ENCODE measurements at places on chromosomes 1 and 21.

DNA sequence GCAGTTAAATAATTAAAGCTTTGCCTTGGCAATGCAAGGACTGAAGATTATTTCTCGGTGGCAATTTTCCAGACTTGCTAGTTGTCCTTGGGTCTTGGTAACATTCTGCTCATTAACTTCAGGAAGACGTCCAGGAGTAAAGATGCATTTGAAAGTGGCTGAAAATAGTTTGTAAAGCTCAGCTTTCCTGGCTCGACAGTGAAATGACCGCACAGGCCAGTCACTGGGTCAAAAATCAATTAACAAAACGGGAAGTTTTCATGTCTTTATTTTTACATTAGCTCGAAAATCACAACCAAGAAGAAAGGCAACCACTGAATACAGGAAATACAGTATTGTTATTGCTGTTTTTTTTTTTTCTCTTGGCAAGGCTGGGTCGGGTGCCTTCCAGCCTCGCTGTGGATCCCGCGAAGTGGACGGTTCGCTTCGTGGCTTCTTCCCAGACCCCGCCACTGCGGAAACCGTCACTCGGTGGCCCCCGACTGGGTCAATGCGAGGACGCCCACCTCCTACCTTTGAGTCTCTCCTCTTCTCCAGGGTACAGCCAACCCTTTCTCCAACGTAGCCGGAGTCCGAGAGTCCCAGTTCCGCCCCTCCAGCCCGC is 479 bp upstream of the SNX7 start:
- no peak for DNase-seq

DNA sequence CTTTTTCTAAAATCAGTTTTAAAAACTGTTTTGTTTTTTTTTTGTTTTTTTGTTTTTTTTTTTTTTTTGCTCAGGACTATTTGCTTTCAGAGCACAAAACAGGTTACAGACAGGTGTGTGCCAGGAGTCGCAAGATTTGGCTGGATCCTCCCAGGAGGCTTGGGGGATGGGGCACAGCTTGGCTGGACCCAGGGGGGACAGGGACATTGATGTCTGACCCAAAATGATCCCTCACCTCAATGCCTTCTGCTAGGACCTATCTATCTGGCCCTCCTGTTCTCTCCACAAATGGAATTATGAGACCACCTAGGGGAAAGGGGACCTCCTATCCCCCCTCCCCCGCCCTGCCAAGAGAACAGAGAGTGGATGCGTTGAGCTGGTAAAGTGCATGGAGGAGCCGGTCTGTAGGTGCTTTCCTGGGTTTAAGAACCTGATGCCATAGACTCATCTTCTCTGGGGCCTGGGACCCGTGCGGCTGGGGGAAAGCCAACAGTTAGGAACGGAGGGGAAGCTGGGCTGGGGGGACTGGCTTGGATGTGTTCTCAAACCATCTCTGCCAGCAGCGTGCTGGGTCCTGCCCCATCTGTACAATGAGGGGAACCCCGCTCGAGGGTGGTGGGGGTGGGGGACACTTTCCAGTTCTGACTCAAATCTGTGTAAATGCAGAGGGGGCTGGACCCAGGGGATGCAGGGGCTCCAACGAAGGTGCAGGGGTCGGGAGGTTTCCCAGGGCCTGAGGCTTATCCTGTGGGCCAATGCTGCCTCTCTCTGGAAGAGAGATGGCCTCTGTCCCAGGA is 28.9 kb downstream of the RUNX3 start:
- DNase-seq = no peak

DNA sequence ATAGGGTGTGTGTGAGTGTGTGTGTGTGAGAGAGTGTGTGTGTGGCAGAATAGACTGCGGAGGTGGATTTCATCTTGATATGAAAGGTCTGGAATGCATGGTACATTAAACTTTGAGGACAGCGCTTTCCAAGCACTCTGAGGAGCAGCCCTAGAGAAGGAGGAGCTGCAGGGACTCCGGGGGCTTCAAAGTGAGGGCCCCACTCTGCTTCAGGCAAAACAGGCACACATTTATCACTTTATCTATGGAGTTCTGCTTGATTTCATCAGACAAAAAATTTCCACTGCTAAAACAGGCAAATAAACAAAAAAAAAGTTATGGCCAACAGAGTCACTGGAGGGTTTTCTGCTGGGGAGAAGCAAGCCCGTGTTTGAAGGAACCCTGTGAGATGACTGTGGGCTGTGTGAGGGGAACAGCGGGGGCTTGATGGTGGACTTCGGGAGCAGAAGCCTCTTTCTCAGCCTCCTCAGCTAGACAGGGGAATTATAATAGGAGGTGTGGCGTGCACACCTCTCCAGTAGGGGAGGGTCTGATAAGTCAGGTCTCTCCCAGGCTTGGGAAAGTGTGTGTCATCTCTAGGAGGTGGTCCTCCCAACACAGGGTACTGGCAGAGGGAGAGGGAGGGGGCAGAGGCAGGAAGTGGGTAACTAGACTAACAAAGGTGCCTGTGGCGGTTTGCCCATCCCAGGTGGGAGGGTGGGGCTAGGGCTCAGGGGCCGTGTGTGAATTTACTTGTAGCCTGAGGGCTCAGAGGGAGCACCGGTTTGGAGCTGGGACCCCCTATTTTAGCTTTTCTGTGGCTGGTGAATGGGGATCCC is 18.3 kb upstream of the HDAC1 start:
- DNase-seq = no peak

- DNase-seq = no peak
Observed at GRCh38 chr1:90591970-90592356, 125.1 kb downstream of the BARHL2 start.

DNA sequence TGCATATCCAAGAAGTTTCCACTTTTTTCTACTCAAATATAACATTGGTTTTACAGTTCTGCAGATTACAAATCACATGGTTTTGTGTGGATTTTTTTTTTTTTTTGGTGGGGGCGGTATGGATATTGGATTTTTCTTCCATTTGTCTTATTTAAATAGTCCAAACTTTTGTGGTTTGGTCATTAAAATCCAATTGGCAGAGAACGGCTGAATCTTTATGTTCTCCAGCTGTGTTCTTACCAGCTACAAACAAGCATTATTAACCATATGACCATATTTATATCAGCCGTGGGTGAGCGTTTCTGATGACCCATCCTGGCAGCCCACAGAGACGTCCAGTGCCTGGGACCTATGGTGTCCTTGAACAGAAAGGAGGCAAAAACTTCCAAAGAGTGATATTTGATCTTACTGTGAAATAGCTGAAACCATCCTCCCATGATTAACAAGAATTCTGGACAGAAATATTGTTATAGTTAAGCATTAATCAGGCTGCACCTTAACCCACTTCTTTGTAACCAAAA is 200.4 kb downstream of the LYPLAL1 start:
- DNase-seq = no peak

DNA sequence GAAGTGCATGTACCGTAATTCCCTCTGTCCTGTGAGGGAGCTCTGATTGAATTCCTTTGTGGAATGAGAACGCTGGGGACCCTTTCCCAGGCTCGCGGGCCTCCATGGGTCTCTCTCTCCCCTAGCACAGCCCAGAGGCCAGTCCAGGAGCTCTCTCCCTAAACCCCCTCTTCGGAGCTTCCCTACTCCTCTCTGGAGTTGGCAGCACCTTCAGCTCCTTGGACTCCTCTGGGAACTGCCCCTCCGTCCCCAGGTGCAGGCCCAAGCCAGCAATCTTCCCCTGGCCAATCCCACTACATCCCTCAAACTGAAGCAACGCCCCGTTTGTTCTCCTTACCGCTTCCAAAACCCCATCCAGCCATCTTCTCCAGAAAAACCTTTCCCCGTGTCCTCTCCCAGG is 10.5 kb upstream of the SYNC start:
- DNase-seq = no peak

DNA sequence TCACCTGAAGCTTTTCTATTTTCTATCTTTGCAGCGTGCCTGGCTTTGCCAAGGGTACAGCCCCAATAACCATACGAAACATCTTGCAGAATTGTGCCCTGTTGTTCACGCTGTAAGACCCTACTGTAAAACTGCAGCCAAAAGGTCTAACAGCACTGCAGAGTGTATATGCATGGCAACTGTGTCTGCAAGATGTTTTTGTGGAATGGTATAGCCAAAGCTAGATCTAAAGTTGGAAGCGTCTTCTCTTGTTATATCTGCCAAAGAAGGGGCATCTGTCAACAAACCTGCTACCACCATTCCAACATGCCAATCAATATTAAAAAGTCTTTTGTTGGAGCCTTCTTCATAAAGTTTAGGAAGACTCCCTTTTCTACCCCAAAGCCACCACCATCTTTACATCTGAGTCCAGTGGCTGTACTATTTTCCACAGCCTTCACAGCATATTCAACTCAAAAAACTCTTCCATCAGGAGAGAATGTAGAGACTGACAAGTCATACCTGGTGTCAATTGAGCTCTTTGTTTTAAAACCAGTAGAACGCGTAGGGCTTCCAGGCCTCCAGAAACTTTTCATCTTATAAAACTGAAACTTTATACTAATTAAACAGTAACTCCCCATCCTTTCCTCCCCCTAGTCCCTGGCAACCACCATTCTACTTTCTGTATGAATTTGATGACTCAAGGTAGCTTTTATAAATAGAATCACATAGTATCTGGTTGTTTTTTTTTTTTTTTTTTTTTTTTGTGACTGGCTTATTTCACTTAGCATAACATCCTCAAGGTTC is 40.0 kb downstream of the ZSCAN20 start:
- peak; percentile 19 for DNase-seq

DNA sequence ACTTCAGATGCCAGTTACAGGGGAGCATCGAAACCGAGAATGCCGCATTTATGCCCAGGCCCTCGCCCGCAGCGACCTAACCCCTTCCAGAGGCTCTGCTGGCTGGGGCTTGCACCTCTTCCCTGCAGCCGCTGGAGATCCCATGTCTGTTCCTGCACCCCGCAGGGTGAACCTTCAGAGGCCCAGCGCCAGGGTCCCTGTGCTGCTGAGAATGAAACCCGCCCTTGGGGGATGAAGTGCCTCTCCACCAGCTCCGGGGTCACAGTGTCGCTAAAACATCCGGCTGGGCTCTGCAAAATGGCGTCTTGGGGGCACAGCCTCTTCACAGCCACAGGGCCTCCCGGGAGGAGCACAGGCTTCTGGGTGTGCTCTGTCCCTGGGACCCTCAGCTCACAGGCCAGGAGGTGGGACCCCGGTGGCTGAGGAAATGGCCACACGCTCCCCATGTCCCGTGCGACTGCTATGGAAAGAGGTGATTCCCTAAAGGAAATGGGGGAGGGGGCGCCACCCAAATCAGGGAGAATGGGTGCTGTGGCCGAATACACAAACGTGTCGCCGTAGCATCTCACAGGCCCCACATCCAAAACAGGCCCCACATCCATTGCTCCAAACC is 39.9 kb upstream of the TSPEAR start:
- DNase-seq = no peak

- DNase-seq = no peak
Observed at GRCh38 chr1:35509558-35509957, 47.6 kb downstream of the KIAA0319L start.

- peak; percentile 29 for DNase-seq
Observed at GRCh38 chr1:9717193-9718005, 65.9 kb downstream of the PIK3CD start.

GRCh38 chr1:29502225-29502910 is 266.0 kb downstream of the PTPRU start:
- DNase-seq = no peak

DNA sequence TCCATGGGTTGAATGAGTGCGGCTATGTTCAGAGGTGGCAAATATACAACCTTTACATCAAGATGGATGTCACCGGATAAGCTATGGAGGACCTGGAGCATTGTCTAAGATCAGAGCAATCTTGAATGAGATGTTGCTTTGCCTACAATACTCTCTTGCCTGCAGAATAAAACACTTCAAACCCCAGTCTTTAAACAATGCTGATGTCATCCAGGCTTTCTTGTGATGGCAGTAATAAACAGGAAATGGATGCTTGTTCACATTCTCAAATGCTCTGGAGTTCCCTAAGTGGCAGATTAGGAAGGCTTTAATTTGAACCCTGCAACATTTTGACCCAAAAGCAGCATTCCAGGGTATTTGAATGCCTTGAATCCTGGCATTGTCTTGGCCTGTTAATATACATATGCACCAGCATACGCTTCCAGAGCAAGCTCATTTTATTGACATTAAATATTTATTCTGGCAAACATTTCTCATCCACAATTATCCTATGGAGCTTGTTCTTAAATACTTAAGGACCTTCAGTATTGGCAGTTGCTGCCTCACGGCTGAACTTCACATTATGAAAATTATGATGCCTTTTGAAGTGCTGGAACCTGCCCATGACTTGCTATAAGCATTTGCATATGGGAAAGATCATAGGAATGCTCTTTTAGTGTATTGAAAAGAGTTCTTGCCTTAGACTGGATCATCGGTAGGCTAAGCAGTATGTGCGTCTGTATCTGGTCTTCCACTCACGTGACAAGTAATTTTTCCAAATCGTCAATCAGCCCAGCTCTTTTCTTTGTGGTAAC is 422.7 kb downstream of the SIPA1L2 start:
- no peak for DNase-seq

DNA sequence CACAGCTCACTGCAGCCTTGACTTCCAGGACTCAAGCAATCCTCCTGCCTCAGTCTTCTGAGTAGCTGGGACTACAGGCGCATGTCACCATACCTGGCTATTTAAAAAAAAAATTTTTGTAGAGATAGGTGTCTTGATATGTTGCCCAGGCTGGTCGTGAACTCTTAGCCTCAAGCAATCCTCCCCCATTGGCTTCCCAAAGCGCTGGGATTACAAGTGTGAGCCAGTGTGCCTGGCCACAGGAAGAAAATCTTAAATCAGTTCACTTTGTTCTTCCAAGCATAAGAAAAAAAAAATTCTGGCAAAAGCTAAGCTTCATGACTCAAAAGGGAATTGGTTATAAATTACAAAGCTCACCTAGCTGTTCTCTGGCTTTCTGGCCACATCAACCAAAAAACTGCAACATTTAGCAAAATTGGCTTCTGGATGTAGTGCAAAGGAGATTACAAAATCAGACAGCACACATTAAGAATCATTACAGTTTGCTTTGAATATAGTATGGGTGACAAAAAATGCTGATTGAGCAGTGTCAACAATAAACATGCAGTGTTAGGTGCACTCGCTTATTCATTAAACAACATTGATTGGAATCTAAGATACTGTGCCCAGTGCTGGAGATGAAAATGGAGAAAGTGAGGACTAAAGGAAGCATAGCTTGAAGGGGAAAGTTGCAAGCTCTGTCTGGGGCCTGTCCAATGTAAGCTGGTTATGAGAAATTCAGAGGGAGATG is 76.7 kb downstream of the KCTD3 start:
- DNase-seq = no peak

DNA sequence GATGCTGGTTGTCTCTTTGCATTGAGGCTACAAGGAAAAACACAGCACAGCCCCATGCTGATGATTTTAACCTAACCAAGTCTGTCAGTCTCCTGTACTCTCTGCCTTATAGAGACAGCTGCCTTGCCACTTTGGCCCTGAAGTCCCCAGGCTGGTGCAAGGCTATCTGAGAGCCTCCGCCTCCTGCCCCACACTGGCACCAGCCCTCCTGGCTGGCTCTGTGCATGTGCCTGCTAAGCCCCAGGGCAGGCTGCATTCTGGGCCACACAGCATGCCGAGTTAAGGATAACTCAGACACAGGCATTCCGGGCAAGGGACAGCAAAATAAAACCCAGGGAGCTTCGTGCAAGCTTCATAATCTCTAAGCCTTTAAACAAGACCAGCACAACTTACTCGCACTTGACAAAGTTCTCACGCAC is 910 bp downstream of the RUNX1 start:
- DNase-seq = peak; percentile 38

- peak; percentile 5 for DNase-seq
Observed at GRCh38 chr1:87449348-87449963, 120.8 kb downstream of the LMO4 start.
